AG09309 (cell line): ENCODE measurements at places on chromosomes 2 and 18.

GRCh38 chr2:8153258-8153718 lies 528.6 kb upstream of the ID2 start:
- no peak for DNase-seq

GRCh38 chr18:7164323-7165004 lies 46.9 kb upstream of the LAMA1 start:
- no peak for DNase-seq

- peak; percentile 33 for DNase-seq
Measured at GRCh38 chr2:193331676-193332075, 1136.9 kb upstream of the TMEFF2 start.

GRCh38 chr2:20582600-20583221 lies 68.2 kb downstream of the HS1BP3 start:
- DNase-seq: no peak

DNA sequence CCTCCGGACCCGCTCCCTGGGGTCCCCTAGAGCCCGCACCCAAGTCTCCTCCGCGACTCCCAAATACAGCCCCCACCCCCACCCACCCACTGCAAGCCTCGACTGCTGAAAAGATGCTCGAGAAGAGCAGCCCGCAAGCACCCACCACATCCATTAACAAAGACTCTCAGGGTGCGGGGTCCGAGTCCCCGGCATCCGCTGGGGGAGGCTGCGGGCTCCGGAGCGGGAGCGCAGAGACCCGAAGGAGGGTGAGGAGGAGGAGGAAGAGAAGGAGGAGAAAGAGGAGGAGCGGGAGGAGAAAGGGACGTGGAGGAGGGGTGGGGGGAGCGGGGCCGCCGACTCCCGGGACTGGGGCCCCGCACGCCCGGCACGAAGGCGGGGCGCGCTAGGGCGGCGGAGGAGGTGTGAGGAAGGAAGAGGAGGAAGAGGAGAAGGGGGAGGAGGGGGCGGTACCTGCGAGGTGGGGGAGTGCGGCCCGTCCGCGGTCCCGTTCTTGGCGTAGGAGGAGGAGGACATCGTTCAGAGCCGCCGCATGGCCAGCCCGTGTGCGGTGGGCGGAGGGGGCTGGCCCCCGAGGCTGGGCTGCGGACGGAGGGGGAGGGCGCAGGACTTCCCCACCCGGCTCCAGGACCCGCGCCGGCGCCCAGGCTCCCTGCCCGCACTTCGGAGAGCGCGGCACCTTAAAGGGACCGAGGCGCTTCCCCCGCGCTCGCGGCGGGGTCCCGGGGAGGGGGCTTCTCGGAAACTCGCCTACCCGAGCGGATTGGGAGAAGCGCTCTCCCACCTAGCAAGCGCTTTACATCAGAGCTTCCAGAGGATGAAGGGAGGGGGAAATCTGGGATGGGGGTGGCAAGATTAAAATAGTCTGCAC lies at the start of gene CACNB4:
Gene CACNB4, minus strand, starts transcription at position 549 of the 871 bp plus-strand sequence.
- DNase-seq: no peak

GRCh38 chr2:39511219-39511604 lies 74.1 kb upstream of the MAP4K3 start:
- DNase-seq: no peak

DNA sequence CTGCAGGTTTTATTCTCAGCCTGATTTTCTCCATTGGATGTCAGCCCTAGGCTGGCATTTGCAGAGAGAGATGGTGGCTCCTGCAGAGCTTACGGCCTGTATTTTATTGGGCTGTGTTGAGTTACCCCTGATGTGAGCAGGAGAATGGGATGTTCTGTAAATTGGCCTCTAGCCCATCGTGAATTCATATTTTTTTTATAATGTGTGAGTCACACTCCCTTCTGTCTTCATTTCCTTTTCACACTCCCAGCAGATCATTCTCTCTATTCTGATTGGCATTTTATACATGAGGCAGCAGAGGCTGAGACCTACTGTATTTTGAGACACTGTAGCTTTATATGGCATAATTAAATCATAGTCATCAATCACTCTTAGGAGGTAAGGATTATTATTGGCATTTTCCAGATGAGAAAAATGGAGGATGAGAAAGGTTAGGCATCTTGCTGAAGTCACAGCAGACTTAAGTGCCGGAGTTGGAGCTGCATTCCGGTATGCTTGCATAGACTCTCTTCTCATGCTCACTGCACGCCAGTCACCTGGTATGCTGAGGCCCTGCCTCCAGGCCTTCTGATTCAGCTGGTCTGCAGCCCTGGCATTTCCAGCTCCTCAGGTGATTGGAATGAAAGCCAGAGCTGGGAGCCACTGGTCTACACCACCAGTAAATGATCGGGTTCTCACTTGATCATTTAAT lies 142.4 kb downstream of the NEDD4L start:
- peak; percentile 46 for DNase-seq

- DNase-seq: no peak
Measured at GRCh38 chr2:11633923-11634478, 36.0 kb downstream of the NTSR2 start.

- no peak for DNase-seq
Measured at GRCh38 chr2:136135921-136136906, 18.3 kb upstream of the CXCR4 start.

DNA sequence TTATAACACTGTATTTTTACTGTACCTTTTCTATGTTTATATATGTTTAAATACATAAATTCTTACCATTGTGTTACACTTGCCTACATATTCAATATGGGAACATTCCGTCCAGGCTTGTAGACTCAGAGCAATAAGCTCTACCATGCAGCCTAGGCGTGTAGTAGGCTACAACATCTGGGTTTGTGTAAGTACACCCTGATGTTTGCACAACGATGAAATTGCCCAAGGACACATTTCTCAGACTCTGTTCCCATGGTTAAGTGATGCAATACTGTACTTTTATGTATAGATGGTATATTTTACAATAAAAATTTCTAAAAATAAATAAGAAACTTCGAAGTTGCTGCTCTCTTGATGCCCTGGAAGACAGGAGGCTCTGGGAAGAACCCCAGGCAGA lies 38.4 kb downstream of the YPEL5 start:
- no peak for DNase-seq

- DNase-seq: no peak
Measured at GRCh38 chr2:113174376-113174750, 592 bp downstream of the PSD4 start.

GRCh38 chr18:39051013-39051412 lies 1485.4 kb upstream of the CELF4 start:
- no peak for DNase-seq

- no peak for DNase-seq
Measured at GRCh38 chr18:24983566-24984139, 368.3 kb downstream of the ZNF521 start.

GRCh38 chr2:191315365-191315752 lies 70.2 kb downstream of the MYO1B start:
- no peak for DNase-seq

DNA sequence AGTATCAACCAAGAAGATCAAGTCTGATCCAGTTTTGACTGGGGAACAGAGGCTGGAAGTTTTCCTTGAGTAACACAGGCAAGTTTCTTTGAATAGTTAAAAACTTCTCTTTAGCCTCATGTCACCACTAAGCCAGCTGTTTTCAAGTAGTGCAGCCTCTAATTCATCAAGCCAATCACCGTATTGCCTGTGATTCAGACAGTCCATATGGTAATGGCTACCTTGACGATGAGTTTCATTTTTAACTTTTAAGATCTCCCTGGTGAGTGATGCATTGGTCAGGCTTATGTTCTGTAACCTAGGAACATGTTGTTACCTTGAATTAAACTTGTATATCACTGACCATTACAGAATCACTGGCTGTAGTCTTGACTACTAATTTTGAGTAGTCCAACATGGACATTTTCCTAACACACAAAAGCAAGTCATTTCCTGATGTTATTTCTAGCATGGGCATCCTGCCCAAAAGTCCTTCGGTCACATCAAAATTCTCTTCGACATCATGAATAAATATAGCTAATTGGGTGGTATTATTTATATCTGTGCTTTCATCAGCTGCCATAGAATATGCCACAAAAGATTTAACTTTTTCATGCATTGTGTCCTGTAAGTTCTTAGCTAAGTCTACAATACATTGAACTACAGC lies 238.8 kb upstream of the GCFC2 start:
- no peak for DNase-seq

GRCh38 chr2:102149644-102150455 lies 7.3 kb downstream of the IL1R1 start:
- no peak for DNase-seq

GRCh38 chr2:161160226-161161073 lies at the start of gene TANK:
TANK (plus strand) TSS chr2:161160428; CDS start chr2:161179663, 19,235 bp downstream.
- DNase-seq: peak; percentile 96

- DNase-seq: no peak
Measured at GRCh38 chr2:28869494-28870145, 489 bp downstream of the TRMT61B start.

DNA sequence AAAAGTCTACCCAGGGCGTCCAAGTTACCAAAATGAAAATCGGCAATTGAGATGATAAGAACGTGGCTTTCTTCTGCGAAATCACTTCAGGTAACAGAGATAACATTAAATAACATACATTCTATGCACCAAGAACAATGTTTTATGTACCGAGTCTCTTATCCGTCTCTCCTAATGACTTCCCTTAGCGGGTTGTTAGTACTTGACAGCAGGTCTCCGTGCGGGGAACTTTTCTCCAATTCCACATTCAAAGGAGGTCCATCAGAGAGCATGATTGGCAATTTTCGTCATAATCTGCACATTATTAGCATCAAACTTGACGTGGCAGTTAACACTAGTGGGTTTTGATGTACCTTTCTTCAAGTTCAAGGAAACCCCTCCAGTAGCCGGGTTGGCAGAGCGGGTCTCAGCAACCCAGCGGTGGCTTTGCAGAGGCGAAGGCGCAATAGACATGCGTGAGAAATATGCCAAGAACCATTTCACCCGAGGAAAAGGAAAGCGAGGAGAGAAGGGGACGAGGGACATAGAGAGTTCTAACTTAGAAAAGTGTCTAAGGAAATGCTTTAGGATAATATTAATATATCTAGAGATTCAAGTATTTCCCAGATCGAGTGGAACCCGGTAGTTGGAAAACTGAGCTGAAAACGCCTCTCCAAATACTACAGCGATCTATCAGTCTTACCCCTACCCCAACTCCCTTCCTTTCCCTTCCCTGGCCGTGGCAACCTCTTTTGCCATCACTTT lies 5.0 kb downstream of the EVX2 start:
- DNase-seq: no peak

- DNase-seq: no peak
Measured at GRCh38 chr2:189633392-189633811, 27.9 kb upstream of the ASNSD1 start.

DNA sequence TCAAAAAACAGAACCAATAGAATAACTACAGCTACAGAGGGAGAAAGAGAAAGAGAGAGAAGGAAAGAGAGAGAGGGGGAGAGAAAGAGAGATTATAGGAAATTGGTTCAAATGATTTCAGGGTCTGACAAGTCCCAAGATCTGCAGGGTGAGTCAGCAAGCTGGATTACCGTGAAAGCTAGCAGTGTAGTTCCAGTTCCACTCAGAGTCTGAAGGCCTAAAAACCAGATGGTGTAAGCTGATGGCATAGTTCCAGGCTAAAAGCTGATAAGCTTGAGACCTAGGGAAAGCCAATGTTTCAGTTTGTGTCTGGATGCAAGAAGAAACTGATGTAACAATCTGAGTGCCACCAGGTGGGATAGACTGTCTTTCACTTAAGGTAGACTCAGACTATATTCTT lies 397.7 kb downstream of the TRIB2 start:
- no peak for DNase-seq

- DNase-seq: no peak
Measured at GRCh38 chr2:16663121-16663905, 2.3 kb downstream of the CYRIA start.

GRCh38 chr2:196431076-196431475 lies 208.4 kb upstream of the CCDC150 start:
- DNase-seq: no peak

DNA sequence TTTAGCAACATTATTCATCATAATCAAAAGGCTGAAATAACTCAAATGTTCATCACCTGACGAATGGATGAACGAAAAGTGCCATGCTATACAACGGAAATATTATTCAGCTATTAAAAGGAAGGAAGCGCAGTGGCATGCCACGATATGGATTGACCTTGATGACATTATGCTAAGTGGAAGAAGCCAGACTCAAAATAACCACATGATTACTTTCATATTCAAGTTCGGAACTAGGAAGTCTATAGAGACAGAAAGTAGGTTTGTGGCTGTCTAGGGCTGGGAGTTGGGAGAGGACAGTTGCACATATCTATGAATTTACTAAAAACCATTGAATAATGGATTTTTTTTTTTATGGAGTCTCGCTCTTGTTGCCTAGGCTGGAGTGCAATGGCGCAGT lies 13.4 kb upstream of the PDIA6 start:
- DNase-seq: no peak

DNA sequence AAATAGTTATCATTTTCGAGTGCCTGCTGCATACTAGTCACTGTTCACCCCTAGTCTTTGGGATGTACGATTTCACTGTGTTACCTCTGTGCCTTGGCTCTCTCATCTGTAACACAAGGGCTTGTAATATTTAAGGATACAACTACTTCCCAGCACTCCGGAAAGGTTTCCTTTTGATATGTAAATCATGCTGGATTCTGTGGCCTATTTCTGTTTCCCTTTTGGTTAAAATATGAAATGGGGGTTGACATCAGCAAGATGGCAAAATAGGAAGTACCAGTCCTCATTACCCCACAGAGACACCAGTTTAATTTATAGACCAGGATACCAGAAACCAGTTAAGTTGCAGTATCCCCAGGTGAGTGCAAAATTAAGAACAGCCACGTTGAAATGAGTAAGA lies 23.5 kb downstream of the PSMG2 start:
- DNase-seq: no peak

- DNase-seq: peak; percentile 55
Measured at GRCh38 chr2:203743441-203743981, 37.1 kb downstream of the CD28 start.

GRCh38 chr2:138699421-138699820 lies 80.8 kb downstream of the NXPH2 start:
- no peak for DNase-seq

DNA sequence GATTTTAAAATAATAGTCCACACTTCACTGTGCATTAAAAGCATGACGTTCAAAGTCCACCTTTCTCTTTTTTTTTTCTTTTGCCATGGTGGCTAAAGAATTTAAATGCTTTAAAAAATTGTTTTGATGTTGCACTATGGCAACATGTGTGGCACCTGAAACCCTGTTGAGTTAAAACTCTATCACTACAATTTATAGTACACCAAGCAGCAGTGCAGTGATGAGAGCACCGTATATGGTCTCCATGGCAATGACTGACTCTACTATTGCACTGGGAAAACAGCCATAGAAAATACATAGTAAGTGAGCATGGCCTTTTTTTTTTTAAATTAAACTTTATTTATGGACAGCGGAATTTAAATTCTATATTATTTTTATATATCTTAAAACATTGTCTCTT lies 298.8 kb downstream of the FIGN start:
- DNase-seq: no peak

DNA sequence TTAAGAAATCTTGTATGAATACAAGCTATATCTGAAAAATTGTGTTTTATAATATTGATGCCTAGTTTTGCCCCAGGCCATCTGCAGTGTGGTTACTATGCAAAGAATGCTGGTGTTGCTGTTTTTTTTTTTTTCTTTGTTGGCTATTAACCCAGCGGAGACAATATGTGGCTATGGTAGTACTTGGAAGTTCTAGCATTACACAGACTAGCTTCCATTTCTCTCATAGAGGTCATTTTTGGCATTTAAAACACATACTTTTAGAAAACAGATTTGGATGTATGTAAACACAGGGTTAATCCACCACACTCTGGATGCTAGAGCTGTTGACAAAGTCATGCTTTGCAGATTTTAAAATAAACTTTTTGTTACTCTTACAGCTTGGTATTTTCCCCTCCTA lies 209.8 kb downstream of the NEDD4L start:
- DNase-seq: no peak

- no peak for DNase-seq
Measured at GRCh38 chr2:8588831-8589191, 93.0 kb upstream of the ID2 start.

GRCh38 chr2:127893033-127893432 lies 7.3 kb upstream of the AMMECR1L start:
- DNase-seq: no peak
